Peyer's patch (tissue), 4 donors: ENCODE measurements at places on chromosomes 7 and 10. TPM values are rescaled to one million over a fixed set of nuclear protein-coding genes. Genes with fewer than 3 reads are reported as not detected.

DNA sequence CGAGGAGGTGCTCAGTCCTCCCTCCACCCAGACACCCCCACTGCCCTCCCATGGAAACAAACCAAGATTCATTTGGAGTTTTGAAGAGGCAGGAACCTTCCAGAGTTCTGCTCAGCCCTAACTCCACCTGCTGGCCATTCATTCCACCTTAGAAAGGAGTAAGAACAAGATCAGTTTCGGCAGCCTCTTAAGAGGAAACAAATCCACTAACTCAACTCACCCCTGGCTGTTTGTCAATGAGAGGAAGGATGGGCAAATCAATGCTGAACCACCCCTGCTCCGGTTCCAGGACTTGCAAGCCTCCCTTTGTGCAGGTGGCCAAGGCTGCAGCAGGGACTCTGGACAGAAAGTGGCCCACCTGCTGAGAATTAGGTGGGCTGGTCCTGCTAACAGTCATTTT lies 26.2 kb downstream of the CCDC3 start:
- DNase-seq, result no peak

Gene KEL
- total RNA-seq, result not detected

Gene CFAP46
- not detected for total RNA-seq

Gene MMRN2
- total RNA-seq, result 8.7 TPM

GRCh38 chr7:151490456-151491105 lies 29.1 kb downstream of the RHEB start:
- DNase-seq, result no peak

Gene FAM149B1
- 21.6 TPM for total RNA-seq

DNA sequence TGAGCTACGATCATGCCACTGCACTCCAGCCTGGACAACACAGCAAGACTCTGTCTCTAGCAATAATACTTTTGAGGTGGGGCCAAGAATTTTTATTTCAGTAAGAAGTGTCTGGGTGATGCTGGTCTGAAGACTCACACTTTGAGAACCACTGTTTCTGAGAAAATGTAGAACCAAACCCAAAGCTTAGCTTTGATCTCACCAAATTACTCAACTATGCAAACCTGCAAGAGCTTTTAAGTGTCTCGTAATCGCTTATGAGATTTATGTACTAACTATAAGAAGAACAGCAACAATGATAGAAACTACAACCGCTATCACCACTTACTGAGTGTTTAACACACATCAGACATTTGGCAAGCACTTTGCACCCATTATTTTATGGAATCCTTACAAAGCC lies 29.5 kb downstream of the APBB1IP start:
- DNase-seq, result no peak

Gene KIAA1217
- 108 TPM for total RNA-seq

GRCh38 chr7:30145426-30145970 lies 10.7 kb downstream of the MTURN start:
- DNase-seq, result no peak

Gene PLXNA4
- total RNA-seq, result 3.5 TPM

DNA sequence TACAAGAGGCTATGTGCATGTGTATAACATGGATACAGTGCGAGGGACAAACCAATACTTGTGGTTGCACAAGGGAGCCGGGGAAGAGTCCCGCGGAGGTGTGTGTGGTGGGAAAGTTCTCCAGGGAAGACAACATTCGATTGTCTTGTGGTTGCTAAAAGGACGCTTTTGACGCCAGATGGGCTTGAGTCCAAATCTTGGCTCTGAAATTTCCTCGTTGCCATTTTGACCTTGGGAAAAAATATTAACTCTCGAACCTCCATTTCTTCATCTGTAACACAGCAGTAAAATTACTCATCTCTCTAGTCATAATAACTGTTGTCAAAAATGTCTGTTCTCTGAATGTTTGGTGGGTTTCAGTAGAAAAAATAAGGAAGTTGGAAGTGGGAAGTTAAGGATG lies 16.5 kb downstream of the PLXDC2 start:
- no peak for DNase-seq

DNA sequence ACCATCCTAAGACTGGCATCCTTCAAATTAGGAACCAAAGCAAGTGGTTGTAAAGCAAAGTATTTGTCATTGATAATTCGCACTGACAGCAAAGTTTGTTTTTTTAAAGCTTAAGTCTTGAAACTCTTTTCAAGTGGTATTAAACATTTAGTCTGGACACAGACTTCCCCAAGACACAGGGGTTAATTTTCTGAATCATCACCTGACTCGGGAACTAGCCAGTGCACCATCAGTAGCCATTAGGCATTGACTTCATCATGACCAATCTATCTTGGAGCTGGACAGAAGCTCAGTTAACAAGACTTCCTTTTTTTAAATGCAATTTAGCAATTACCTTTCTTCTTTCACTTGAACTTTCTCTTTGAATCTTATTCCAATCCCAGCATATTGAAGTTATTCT lies 210.6 kb downstream of the ZNF365 start:
- DNase-seq, result no peak

GRCh38 chr10:5453749-5454489 lies 41.6 kb downstream of the NET1 start:
- DNase-seq, result no peak

DNA sequence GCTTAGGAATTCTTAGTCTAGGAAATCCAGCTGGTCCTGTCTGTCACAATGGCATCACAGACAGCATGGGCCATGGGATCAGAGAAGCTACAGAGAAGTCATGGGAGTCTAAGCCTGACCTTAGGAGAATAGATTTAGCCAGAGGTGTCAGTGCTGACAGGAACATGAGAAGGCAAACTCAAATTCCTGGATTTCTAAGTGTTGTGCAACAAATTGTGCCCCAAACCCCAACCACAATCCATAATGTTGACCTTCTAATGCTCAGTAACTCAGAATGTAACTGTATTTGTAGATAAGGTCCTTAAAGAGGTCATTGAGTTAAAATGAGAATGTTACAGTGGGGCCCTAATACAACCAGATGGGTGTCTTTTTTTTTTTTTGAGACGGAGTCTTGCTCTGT lies 95.9 kb upstream of the RHOBTB1 start:
- no peak for DNase-seq

DNA sequence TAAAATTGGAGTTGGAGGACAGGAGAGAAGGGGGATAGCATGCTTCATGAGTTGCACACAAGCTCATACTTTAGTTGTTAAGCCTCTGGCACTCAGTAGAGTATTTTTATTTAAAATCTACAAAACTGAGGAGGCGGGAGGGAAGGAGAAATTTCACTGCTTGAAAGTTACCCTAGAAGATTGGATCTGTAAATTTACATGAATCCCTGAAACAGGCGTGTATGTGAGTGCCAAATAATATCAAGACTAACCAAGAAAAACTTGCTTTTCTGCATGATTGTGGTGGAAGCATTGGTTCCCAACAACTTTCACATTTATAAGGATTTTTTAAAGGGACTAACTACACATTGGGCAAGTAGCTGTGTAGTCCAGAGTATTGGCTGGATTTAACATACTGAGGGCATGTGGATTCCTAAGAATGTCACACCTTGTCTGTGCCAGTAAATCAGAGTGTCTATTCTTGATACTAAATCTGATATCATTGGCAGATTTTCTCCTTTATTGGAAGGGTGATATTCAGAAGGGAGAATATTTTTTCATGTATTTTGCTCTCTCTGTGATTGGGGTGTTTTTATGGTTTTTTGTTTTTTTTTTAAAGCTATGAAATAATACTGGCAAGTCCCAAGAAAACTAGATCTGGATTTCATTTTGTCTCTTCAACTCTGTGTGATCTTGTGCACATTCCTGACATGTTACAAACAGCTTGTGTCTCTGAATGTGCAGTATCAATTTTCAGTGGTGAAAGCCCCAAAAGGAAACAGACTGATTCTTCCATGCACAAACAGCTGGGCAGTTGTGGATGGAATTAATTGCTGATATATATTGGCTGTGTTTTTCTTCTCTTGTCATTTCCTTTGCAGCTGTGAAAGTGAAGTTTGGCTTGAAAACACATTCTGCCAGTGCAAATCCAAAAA lies 67.2 kb downstream of the ADD3 start:
- no peak for DNase-seq

DNA sequence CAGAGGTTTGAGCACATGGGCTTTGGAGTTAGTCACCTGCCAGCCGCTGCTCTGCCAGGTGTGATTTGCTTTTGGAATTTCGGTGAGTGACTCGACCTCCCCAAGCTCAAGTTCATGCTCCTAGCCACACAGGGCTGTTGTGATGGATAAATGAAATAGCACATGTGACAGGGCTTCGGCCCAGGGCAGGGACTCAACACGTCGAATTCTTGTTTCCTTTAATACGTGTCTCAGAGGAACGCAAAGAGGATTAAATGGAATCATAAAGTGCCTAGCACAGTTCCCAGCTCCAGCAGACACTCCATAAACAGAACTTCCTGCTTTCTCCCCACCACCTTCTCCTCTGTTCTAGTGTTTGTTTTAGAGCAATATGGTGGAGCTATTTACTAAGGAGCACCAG lies 88.3 kb upstream of the CHST15 start:
- DNase-seq, result no peak

DNA sequence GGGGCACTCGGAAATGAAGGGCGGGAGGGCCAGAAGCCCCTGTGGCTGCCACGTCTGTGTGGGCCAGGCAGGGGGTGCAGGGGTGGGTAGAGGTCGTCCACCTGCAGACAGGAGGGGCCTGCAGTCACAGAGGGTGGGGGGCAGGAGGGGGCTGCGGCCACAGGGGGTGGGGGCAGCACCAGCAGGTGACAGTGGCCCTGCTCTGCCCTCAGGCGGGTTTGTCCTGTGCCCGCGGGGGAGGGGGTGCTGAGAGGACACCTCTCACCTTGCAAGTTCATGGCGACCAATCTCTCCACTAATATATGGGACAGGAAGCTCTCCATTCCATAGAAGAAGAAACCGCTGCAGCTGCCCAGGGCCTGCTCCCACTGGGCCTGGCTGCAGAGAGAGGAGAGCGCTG lies 26.6 kb upstream of the NKX6-2 start:
- DNase-seq, result no peak

DNA sequence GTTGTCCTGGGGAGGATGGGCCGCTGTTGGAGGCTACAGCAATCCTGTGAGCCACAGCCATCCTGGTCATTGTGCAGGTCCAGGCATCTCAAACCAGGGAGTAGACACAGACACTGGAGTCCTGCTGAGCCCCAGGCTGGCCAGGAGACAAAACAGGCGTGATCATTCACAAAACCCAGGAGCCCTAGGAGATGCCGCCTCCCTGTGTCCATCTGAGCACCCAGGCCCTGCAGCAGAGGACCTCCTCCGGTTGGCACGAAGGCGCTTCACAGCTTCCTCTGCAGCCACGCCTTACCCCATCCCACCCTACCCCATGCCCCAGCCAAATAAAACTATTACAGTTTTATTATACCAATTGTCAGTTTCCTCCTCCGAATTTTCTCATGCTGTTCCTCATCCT lies 183.6 kb downstream of the PLXNA4 start:
- DNase-seq, result no peak
